ENCODE measurements at places on chromosomes 3 and 15.

DNA sequence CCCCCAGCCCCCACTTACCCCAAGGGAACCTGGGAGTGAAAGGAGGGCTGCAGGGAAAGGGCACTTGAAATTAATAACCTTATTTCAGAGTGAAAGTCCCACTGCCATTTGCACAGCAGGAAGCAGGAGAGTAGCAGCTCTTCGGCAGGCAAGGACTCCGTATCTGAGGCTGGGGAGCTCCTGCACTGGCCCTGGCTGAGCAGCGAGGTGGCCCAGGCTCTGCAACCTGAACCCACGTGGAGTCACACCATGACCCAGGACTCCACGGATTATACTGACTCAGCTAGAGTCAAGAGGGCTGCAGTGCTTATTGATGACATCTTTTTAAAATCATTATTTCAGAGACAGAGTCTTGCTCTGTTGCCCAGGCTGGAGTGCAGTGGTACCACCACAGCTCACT lies 214.5 kb downstream of the XXYLT1 start:
- DNase-seq = peak; percentile 46

- peak; percentile 34 for DNase-seq
These were observed 8.8 kb upstream of the CYP11A1 start for GRCh38 chr15:74376226-74376625.

GRCh38 chr3:97694876-97695275 lies 69.7 kb upstream of the ARL6 start:
- DNase-seq = no peak

GRCh38 chr15:26757141-26757540 lies 15.7 kb downstream of the GABRB3 start:
- no peak for DNase-seq

- no peak for DNase-seq
These were observed 70.7 kb downstream of the LMLN start for GRCh38 chr3:198030726-198031125.

GRCh38 chr15:46409841-46410301 lies 775.0 kb downstream of the SQOR start:
- DNase-seq = no peak

GRCh38 chr15:61994216-61994615 lies 66.0 kb downstream of the VPS13C start:
- DNase-seq = no peak

GRCh38 chr3:13229273-13229949 lies 156.2 kb upstream of the IQSEC1 start:
- DNase-seq = no peak

- no peak for DNase-seq
These were observed 35.7 kb downstream of the SACM1L start for GRCh38 chr3:45724911-45725310.

DNA sequence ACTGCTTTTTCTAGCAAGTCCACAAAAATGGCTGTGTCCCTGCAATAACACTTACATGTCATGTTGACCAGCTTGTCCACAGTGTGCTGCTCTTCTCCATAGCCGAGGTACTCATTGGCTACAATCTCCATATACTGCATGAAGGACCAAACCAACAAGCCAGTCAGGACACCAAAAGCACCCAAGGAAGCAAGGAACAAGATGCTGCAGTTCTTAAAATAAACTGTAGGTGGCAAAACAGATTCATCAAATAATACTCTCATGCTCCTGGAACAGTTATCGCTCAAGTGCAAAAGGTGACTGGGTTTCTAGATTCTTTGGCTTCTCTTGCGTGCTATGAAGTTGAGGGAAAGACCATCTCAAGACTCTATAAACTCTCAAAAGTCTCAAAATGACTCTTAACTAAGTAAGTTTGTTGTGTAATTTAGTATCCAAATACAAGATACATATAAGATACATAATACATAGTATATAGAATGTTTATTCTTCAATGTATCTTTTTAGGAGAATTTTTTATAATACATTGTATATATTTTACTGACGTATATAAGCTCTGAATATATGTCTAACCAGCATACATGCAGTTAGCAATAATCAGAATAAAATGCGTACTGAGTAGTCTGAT lies 57.0 kb downstream of the NEK10 start:
- DNase-seq = no peak

- DNase-seq = no peak
These were observed 283.1 kb upstream of the LRRFIP2 start for GRCh38 chr3:37457378-37458065.

GRCh38 chr3:38004415-38005075 lies 14.0 kb downstream of the VILL start:
- no peak for DNase-seq

DNA sequence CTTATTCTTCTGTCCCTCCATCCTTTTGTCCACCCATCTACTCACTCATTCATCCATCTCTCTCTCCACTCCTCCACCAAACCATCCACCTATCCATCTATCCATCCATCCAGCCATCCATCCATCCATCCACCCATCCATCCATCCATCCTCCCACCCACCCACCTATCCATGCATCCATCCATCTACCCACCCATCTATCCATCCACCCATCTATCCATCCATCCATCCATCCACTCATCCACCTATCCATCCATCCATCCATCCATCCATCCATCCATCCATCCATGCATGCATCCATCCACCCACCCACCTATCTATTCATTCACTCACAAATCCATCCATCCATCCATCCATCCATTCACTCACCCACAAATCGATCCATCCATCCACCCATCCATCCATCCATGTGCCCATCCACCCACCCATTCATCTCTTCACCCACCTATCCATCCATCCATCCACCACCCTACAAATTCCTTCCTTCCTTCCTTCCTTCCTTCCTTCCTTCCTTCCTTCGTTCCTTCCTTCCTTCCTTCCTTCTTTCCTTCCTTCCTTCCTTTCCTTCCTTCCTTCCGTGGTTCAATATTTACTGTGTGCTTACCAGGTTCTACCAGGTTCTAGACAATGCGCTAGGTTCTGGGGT lies 17.3 kb downstream of the ATP2B2 start:
- no peak for DNase-seq

- DNase-seq = no peak
These were observed 165.4 kb downstream of the TJP1 start for GRCh38 chr15:29656636-29657475.

DNA sequence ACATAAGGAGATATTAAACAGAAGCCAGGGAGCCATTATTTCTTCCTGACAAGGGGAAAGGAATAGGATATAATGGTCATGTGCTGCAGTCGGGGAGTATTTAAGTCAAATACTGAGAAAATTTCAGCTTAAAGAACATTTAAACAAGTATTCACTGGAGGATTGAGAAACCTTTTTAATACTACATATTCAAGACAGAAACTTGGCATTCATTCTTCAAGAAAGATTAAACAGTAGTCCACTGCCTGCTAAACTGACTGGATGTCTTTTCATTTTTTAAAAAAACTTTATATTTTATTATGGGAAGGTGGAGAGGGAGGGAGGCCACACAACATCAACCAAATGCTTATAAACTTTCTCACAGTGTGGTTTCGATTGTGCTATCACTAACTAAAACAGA lies 107.4 kb upstream of the CBLB start:
- no peak for DNase-seq

DNA sequence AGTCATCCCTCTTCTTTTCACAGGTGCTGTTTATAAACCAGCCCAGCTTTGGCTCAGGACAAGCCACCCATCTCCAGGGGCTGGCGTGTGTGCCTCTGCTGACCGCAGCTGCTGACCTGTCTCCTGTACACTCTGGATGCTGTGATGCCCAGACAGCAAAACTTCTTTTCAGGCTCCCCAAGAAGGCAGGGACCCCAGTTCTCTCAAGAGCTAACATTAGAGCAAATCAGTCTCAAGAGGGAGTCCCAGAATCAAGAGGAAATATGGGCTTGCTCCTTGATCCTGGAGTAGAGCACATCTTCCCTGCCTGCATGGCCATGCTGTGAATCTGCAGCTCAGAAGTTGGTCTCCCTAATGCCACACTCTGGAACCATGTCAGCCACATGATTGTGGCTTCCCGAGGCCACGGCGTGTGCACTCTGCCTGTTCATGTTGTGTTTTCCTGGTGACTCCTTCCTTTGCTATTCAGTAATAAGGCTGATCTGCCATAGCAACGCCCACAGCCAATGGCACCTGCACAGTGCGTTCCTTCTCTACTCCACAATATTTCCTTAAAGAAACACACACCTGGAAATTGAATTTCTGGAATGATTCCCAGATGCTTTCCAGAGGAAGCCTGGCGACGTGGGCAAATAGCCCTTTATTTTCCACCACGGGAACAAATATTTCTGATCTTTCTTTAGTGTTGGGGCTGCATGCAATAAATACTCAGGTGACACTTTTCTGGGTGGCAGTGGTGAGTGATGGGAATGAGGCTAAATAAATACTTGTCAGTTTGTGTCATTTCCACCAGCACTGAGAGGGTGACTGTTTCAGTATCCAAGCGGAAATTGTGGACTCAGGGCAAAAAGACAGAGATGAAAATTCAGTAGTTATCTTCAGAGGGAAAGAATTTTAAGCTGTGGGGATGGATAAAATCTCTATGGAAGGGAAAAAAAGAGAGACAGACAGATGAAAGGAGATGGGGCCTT lies 21.9 kb upstream of the THSD4 start:
- peak; percentile 55 for DNase-seq

DNA sequence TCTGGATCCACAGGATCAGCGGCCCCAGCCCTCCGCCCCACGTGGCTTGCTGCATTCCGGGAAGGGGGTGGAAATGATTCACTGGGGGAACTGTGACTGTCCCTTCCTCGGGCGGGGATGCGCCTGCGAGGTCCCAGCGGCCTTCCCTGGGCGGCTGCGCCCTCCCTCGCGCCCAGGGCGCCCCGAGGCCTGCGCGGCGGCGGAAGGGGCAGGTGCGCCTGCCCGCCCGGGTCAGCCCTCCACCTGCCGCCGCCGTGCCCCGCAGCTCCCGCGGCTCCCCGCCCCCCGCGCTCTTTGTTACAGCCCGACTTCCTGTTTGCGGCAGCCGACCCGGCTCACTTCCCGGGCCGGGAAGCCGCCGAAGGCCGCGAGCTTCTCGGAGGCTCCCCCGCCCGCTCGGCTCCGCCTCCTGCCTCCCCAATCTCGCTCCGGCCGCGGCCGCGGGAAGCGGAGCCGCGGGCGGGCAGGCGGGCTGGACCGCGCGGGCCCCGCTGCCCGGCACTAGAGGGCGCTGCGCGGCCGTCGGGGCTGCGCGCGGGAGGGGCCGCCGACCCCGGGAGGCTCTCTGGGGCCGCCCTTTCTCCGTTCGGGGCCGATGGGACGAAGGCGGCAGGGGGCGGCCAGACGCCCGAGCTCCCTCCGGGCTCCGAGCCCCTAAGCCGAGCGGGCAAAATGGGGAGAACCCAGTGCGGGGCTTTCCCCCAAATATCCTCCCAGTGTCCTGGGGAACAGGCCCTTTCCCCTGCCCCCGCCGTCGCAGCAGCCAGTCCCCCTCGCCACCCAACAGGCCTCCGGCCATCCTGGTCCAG lies 11.5 kb upstream of the CHAC1 start:
- no peak for DNase-seq

- no peak for DNase-seq
These were observed 89.0 kb downstream of the IQSEC1 start for GRCh38 chr3:12984023-12984823.

DNA sequence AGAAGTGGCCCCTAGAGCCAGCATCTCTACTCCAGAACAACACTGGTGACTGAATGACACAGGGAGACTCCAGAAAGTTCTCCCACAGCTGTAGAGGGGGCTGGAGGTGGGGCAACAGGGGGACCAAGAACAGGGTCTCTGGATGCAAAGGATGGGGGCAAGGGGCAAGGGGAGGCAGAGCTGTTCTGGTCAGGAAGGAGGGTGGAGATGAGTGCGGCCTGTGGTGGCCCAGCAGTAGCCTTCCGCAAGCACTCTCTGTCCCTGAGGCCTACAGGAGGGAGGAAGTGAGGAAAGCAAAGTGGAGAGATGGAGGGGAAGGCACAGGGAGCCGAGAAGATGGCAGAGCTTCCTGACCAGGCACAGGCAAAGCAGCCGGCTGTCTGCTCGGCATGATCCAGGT lies 56.5 kb downstream of the HOMER2 start:
- DNase-seq = no peak

DNA sequence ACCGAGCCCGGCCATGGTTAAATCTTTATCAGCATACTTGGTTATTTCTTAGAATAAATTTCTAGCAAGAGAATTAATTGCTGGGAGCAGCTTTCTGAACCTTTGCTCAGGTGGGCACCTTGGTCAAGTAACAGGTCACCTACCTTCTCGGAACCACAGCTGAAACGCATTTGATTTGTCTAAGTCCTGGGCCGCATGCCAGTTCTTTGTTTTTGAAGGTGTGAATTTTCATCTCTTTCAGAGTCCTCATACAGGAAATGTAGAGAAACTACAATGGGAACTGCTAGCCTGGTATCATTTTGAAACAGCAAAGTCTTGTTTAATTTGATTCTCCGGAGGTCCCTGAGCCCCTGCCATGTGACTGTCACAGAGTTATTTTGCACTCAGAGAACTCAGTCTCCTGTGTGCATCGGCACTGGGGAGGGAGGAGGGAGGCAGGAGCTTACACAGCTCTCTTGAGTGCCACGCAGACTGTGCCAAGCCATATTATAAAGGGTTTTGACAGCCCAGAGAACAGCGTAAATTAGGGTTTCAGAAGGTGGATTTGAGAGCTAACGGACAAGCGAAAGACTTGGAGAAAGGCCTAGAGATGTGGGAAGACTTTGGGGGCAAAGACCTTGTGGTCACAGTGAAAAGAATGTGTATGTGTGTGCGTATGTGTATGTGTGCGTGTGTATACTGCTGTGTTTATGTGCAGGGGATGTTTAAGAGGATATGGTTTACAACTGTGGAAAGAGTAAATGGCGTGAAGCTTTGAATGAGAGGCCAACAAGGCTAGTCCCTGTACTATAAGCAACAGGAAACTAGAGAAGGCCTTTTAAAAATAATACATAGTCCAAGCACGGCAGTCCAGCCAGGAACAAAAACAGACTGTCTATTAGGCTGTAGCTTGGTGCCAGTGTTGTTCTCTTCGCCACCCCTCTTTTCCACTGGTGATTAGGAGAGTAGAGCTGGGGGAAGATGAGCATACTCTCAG lies 61.8 kb upstream of the ATP13A3 start:
- no peak for DNase-seq

DNA sequence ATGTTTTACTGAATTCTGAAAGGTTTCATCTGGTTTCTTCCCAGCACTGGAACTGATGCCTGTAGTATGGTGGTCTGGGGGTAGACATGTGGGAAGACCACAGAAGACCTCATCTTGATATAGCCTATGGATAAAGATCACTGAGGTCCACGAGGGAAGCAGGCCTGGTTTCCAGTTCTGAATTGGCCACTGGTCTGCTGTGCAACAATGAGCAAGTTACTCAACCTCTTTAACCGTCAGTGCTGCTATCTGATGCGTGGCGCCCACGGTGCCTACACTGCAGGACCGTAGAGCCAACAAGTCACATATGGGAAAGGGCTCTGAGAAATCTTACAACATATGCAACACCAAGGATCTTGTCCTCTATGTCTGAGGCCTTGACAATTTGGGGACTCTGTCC lies 13.3 kb downstream of the TLE3 start:
- DNase-seq = no peak

All from left forelimb (tissue), 1 donor.